Astrocyte of the cerebellum (primary cell): ENCODE measurements at places on chromosomes 12 and 14.

GRCh38 chr12:1170411-1170810, 179.4 kb downstream of the ERC1 start:
- no peak for DNase-seq

GRCh38 chr12:62694632-62695031, 228.0 kb downstream of the MON2 start:
- DNase-seq, result no peak

DNA sequence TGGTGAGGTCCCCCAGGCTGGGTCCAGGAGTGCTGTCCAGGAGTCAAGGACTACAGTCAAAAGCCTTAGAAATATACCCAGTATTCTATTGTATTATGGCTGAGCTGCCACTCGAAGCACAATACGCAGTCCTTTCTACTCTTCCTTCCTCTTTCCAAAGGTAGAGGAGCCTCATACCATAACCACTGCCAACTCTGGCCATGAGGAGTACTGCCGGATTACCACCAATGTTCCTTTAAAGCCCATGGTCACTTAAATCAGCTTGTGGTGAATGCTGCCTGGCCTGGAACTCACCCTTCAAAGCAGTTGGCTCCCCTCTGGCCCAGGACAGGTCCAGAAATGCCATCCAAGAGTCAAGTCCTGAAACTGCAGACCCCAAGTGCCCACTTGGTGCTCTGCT, 425.4 kb downstream of the SLC16A7 start:
- no peak for DNase-seq

DNA sequence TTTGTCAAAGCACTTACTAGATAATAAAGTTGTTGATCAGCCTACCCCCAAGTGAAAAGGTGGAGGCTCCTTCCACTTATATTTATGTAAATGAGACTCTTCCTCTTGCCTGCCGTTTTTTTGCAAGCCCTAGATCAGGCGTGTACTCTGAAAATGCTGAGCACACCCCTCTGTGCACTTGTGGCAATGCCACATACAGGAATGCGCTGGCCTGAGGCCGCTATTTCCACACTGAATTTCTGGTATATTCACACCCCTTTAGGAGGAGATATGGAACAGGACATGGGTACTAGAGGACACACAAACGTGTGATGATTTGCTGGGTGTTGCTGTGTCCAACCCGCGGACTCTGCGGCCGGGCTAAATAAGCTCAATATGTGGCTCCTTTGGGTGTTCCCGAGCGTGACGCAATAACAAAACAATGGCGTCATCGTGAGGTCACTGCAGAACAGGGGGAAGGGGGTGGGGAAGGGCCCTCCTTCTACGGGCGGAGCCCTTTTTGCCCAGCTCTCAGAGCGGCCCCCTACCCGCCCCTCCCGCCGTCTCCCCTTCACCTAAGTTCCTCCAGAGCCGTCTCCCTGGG, 554 bp upstream of the TSPAN31 start:
- no peak for DNase-seq

DNA sequence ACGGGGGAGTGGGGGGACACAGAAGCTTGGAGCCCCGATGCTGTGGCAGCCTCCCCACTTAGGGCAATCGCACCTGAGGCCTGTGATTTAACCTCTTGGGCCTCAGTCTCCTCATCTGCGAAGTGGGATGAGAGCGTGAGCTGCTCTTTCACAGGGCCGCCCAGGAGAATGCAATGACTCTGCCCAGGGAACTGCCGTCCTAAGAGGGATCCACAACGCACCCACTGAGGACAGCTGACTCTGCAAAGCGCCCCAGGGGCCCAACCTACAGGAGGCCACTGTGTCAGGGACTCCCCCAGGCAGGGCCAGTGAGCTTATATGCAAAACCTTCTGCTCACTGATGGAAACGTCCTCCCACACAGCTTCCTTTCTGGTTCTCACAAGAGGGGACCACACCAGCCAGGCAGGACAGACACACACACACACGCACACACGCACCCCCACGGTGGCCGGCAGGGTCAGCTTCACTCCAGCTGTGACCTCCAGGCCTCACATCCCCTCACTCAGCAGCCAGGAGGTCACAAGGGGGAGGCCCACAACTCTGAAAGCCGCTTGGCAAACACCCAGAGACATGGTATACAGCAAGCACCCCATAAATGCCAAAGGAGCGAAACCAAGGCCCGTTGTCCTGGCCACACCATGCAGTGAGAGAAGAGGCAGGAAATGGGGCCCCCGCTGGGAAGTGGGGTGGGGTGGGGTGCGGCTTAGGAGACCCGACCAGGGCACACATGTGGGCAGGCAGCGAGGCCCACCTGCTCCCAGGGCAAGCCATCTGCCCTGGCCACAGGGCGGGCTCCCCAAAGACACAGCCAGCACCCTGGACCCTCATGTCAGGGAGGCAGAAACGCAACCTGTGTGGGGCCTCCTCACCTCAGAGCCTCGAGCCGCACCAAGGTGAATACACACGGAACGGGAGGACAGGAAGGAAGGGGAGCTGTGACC, 73.3 kb downstream of the NCOR2 start:
- DNase-seq, result no peak

- no peak for DNase-seq
Measured at GRCh38 chr14:74500417-74501134, 7.0 kb downstream of the ISCA2 start.
